ENCODE measurements at places on chromosomes 6 and 20. TPM values are rescaled to one million over a fixed set of nuclear protein-coding genes. Genes with fewer than 3 reads are reported as not detected.

C6orf15 gene
- not detected for polyA plus RNA-seq

RNF182 gene
- 38.1 TPM for polyA plus RNA-seq

POPDC3 gene
- polyA plus RNA-seq: 8.0 TPM

PKHD1 gene
- polyA plus RNA-seq: not detected

RCAN2 gene
- polyA plus RNA-seq: 33.2 TPM

LAMA5 gene
- polyA plus RNA-seq: 17.5 TPM

HLA-B gene
- 404 TPM for polyA plus RNA-seq

SLC32A1 gene
- 0.95 TPM for polyA plus RNA-seq

ZC3H12D gene
- polyA plus RNA-seq: not detected

SLC17A3 gene
- polyA plus RNA-seq: not detected

F13A1 gene
- polyA plus RNA-seq: 6.2 TPM

C20orf141 gene
- not detected for polyA plus RNA-seq

MACROD2 gene
- polyA plus RNA-seq: 9.0 TPM

GNMT gene
- 0.32 TPM for polyA plus RNA-seq

PLA2G7 gene
- 0.61 TPM for polyA plus RNA-seq

SLC24A3 gene
- 4.4 TPM for polyA plus RNA-seq

KIF13A gene
- 7.1 TPM for polyA plus RNA-seq

OTOR gene
- not detected for polyA plus RNA-seq

MRPS10 gene
- 33.6 TPM for polyA plus RNA-seq

EYA4 gene
- 13.5 TPM for polyA plus RNA-seq

NNAT gene
- 26.3 TPM for polyA plus RNA-seq

MYO6 gene
- 25.5 TPM for polyA plus RNA-seq

SLC22A7 gene
- polyA plus RNA-seq: not detected

PBOV1 gene
- polyA plus RNA-seq: not detected

CST5 gene
- not detected for polyA plus RNA-seq

SDHAF4 gene
- polyA plus RNA-seq: 22.8 TPM

HAO1 gene
- polyA plus RNA-seq: not detected

COL19A1 gene
- polyA plus RNA-seq: not detected

WASF1 gene
- 66.0 TPM for polyA plus RNA-seq

CDH22 gene
- polyA plus RNA-seq: 5.6 TPM

SLC22A1 gene
- not detected for polyA plus RNA-seq

NKX2-2 gene
- polyA plus RNA-seq: 6.9 TPM

VSX1 gene
- 0.56 TPM for polyA plus RNA-seq
